ENCODE measurements at places on chromosomes 11 and 22. TPM values are rescaled to one million over a fixed set of nuclear protein-coding genes. Genes with fewer than 3 reads are reported as not detected.

DNA sequence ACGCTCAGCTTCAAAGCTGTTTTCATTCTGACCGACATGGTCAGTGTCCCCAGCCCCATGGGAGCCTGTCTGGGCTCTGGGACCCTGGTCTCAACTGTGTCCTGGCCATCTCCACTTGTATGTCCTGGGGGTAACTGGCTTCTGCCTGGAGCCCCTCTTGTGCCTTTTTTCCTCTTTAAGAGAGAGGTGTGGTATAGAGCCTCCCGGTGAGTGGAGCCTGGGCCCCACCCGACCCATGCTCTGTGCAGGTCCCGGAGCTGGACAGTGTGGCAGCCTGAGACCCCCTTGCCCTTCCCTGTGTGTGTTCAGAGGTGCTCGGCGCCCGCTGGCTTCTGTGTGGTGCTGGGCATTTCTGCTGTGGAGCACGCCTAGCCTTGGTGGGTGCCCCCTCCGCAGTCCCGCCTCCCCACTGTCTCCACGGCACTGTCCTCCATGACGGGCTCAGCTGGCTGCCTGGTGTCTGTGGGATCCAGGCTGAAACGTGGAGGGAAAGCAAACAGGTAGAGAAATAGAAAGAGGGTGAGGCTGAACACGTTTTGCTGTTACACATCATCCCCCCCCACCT is 74.9 kb downstream of the PARVB start:
- DNase-seq, result no peak

- DNase-seq, result no peak
Observed at GRCh38 chr11:97996762-97997161, 1024.0 kb upstream of the CNTN5 start.

- no peak for DNase-seq
Observed at GRCh38 chr11:20634044-20634443, 34.6 kb downstream of the SLC6A5 start.

GALNT18 gene
- total RNA-seq, result 0.42 TPM

All from activated CD8-positive, alpha-beta T cell treated with anti-CD3 and anti-CD28 coated beads, Interleukin-2, amount 10 ng/mL, durations not matched to agents 7 days and 5 days (primary cell).